ENCODE measurements at places on chromosomes 2 and 18.

DNA sequence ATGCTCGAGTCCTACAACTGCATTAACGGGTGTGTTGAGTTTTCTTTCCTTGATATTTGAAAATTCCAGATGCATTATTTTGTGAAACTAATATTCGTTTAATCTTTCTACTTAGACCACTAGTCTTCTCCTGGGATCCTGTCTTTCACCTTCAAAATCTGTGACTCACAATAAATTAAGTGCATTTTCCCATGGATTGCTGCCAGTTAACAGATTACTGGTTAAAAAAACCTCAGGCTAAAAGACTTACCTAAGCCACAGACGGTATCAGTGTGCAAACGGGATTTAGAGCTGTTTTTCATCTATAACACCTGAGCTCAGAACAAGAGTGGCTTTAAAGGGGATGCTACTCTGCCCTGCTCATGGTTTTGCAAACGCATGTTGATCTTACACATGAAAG lies 10.2 kb downstream of the FECH start:
- no peak for DNase-seq

GRCh38 chr18:70188113-70188512 lies 17.4 kb downstream of the RTTN start:
- no peak for DNase-seq

- no peak for DNase-seq
Measured at GRCh38 chr2:239310401-239311061, 90.3 kb downstream of the HDAC4 start.

- DNase-seq = no peak
Measured at GRCh38 chr18:25434745-25435144, 82.8 kb upstream of the ZNF521 start.

DNA sequence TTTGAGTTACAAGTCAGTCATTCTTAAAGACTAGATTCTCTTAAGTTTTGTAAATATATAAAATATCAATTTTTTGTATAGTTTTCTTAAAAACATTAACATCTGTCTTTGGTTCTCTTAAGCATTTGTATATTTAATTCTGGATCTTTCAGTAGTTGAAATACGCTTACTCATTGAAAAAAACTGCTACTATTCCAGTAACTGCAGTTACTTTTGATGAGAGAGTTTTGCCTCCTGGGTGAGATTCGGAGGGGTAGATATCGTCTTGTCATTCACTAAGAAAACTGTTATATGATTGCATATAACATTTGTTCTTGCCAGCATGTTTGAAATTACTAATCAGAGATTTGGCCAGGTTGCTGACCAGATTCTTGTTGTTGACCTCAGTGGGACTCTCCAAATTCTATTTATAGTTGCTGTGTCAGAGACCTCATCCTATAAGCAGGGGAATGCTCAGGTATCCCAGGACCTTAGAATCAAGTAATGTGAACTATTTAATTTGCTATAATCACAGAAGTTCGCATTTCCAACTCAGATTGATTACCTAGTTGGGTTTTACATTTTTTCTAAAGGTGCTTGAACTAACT lies 7.9 kb downstream of the AGPS start:
- DNase-seq = no peak

DNA sequence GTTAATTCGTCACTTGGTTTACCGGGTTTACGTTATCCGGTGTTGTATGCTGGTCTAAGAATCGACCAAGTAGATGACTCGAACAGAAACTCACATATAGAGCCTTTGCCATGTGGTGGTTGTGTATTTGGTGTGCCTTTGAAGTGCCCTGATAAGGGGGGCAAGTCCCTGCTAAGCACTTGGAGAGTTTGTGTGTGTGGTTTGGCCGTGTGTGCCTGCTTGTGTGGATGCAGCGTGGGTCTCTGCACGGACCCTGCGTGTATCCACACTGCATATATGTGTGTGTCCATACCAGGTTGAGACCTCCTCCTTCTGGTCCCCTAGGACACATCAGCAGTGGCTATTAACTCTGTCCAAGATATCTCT lies 2.4 kb upstream of the CELF4 start:
- DNase-seq = no peak

- no peak for DNase-seq
Measured at GRCh38 chr2:219672406-219672805, 45.0 kb downstream of the SLC4A3 start.

DNA sequence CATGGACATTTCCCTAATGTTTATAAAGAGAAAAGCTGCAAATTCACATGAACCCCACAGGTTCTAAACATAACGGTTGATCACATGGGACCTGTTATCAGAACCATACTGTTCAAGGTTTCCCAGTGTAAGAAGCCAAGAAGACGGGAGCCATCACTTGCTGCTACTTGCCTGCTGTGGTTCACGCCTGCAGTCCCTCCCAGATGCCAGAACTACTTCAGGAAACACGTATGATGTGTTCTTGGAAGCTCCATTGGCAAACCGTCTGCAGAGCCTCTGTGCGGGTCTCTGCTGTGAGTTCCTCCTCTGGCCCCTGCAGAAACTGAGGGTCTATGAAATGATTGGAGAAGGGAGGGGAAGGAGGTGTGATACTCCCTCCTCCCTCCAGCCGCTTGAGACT lies 75.2 kb downstream of the CABLES1 start:
- DNase-seq = no peak

- DNase-seq = no peak
Measured at GRCh38 chr18:61702007-61702406, 190.8 kb downstream of the RNF152 start.

GRCh38 chr2:118525346-118525745 lies 322.1 kb downstream of the EN1 start:
- DNase-seq = no peak

DNA sequence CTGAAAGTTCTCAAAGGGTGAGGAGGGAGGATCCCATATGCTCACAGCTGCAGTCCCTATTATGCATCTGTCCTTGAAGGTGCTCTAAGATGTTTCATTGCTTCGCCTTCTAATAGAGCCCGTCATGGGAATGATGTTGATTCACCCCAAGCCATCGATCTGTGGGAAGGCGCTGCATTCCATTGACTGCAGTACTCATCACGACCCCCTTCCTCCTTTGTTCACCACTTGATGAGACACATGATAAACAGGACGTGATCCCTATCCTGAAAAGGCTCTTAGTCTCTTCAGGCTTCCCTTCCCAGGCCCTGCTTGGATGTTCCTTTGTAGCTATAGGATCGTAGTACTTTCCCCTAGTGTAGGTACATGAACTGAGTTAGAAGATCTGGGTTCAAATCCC lies 181.8 kb downstream of the AGPS start:
- DNase-seq = no peak

- DNase-seq = no peak
Measured at GRCh38 chr2:172908275-172908674, 167.4 kb upstream of the MAP3K20 start.

- no peak for DNase-seq
Measured at GRCh38 chr2:235131334-235132305, 179.8 kb downstream of the SH3BP4 start.

GRCh38 chr2:179837408-179837807 lies 24.0 kb downstream of the ZNF385B start:
- no peak for DNase-seq

DNA sequence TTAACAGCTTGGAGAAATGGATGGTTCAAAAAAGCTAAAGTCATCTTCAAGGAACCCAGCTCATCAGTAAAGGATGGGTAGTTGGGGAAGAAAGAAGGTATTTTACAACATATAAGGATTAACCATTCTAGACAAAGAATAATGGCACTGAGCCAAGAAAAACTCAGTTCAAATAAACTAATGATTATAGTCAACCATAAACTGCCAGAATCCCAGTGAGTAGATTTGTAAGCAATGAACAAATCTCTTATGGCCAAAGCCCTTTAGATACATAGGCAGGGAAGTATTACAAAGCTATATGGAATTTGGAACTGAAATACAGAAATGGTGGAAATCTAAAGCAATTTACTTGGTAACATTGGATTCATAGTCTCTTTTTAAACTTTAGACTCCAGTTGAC lies 92.4 kb upstream of the ZFP36L2 start:
- DNase-seq = peak; percentile 13

DNA sequence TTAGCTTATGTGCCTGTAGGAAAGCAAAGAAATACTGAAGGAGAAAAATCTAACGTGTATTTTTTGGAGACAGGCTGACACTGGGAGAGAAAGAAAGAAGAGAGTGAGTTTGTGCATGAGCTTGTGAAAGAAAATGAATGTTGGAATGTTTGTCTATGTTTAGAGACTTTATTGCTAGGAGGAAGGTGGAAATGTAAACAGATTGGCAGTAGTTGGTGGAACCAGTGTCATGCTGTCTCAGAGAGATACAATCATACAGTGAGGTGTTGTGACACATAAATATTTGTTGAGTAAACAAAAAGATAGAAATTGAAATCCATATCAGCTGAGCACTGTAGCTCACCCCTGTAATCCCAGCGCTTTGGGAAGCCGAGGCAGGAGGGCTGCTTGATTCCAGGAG lies 222.2 kb upstream of the MEIS1 start:
- no peak for DNase-seq

DNA sequence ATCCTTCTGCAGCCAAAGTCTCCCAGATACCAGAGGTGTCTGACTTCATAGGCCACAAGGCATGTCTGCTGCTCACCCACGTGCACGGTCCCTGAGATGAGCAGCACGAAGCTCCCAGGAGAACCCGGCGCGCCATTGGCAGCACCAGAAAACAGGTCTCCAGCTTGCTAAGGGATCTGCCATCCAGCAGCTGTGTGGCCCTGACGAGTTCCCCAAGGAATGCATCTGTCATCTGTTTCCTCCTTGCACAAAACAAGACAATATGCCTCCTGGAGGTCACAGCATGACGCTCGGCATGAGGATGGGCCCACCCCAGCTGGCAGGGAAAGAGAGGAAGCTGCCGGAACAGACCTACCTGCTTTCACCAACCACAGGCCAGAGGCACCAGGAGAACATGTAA lies 29.2 kb downstream of the HS6ST1 start:
- no peak for DNase-seq

DNA sequence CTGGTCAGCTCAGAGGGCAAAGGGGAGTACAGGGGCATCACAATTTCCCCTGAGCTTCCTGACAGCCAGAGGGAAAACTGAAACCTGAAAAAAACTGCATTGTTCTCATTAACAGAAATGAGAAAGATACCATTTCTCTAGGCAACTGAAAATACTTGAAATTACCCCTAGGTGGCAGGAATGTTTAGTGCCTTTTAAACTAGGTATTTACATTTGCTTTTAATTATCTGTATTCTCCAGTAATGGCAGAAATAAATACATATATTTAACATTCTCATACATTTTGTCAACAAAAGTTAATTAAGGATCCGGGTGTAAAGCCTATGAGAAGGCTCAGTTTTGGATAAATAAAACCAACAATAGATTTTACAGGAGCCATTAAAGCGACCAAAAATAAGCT lies 34.5 kb downstream of the RPL31 start:
- no peak for DNase-seq

GRCh38 chr2:235601960-235602704 lies 108.3 kb downstream of the AGAP1 start:
- no peak for DNase-seq

DNA sequence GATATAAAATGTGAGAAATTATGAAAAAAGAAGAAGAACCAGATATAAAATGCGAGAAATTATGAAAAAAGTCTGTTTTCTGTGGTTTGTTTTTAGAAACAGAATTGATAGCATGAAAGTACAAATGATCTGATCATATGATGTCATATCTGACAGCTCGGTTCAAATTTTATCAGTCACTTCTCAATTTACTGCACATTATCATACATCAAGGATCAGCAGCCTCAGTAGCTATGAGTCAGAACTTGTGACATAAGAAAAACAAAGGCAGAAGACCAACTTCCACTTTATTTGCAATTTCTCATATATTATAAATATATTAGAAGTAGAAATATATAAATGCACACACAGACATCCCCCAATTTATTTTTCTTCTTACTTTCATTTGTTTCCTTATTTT lies 634.0 kb downstream of the LRP1B start:
- no peak for DNase-seq

- no peak for DNase-seq
Measured at GRCh38 chr2:222179592-222179991, 119.2 kb downstream of the PAX3 start.

- no peak for DNase-seq
Measured at GRCh38 chr2:163613266-163613731, 122.5 kb downstream of the FIGN start.

GRCh38 chr18:26685438-26686157 lies 137.2 kb upstream of the KCTD1 start:
- DNase-seq = no peak

DNA sequence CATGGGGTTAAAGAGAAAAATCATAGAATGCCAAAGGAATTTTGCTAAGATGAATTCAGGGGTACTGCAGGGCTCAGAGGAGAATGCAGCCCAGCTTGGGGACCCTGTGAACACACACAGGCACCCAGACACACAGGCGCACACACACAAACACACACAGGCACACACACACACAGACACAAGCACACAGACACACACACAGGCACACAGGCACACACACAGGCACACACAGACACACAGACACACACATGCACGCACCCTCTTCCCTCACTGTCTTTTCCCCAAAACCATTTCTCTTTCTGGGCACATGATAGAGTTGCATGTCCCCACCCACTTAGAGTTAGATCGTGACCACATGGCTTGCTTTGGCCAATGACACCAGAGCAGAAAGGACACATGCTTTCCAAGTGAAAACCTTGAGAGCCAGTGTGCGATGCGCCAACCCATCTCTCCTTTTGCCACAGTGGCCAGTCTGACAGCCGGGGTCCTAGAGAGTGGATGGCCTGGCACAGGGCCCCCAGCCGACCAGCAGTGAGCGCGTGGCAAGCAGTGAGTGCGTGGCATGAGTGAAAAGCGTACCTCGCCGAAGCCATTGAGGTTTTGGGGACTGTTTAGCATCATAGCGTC lies 163.3 kb downstream of the KLHL29 start:
- no peak for DNase-seq

GRCh38 chr2:112640800-112641675 lies 4.7 kb upstream of the SLC20A1 start:
- DNase-seq = no peak

DNA sequence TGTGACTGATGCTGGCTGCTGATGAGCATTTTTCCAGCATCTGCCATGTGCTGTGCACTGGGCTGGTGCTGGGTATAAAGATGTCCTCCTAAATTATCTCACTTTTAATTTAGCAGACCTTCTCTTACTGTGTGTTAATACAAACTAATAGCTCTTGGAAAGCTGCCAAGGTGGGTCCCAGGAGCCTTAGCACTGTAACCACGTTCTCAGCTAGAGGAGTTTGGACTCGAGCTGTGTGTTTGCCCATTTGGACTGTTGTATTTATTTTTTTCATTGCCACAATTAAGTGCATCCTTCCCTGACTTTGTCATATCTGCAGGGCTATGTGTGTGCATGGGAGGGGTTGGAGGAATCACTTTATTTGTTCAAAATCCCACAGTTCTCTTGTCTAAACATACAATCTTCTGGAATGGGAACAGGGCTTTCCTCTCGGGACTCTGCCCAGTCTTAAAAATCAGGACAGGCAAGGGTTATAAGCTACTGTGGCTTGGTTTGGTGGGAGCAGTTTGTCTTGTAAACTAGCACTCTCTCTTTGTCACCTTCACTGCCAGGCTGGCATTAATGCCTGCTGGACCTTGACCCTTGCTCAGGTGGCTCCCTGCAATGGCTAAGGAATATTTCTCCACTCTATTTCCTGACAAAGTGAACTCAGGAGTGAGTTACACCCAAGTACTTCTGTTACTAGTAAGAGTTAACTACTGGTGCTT lies 129.7 kb upstream of the MGAT5 start:
- peak; percentile 19 for DNase-seq

All from NCI-H2227 treated with DMSO at 0.1 percent for 48 hours (cell line).